ENCODE measurements at places on chromosomes 16 and 17. TPM values are rescaled to one million over a fixed set of nuclear protein-coding genes. Genes with fewer than 3 reads are reported as not detected.

IL17C gene
- not detected for polyA plus RNA-seq

CAPNS2 gene
- polyA plus RNA-seq, result not detected

SLC25A10 gene
- 3.2 TPM for polyA plus RNA-seq

DNA sequence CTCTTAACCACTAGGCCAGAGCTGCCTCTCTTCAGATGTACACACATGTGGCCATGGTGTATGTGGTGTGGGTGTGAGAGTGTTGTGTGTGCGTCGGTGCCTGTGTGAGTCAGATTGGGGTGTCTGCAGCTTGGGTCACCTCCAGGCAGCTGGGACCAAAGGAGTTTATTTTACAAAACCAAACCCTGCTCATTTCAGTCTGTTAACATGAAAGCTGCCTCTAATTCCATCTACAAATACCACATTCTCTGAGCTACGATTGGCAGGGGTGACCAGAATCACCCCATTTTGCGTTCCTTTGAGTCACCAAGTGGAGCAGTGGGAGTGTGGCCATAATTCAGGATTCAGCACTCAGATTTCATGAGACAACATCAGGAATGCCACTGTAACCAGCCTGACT lies 105.3 kb downstream of the IRX5 start:
- DNase-seq, result no peak
- no peak overlapping the region for H3K4me3 ChIP-seq
- no peaks in the 10 kb centered on the region for H3K36me3 ChIP-seq
- H3K4me1 ChIP-seq, result no peaks in the 10 kb centered on the region
- H3K27ac ChIP-seq, result no peak overlapping the region

DNA sequence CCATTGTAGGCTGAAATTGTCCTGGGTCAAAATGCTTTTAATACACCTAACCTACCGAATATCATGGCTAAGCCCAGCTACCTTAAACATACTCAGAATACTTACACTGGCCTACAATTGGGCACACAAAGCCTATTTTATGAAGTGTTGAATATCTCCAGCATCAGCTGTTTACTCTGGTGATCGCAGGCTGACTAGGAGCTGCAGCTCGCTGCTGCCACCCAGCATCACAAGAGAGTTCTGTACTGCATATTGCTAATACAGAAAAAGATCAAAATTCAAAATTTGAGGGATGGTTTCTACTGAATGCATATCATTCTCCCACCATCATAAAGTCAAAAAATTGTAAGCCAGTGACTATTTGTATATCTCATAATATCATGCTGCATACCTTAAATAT lies 55.3 kb downstream of the ULK2 start:
- no peaks in the 10 kb centered on the region for H3K4me1 ChIP-seq
- no peak overlapping the region for H3K4me3 ChIP-seq
- H3K27ac ChIP-seq, result no peak overlapping the region
- peak; percentile 9 for DNase-seq

- no peak overlapping the region for H3K4me3 ChIP-seq
- H3K4me1 ChIP-seq, result peaks cover 10% of the 10 kb centered on the region
- no peaks in the 10 kb centered on the region for H3K36me3 ChIP-seq
- no peak overlapping the region for H3K27ac ChIP-seq
Observed at GRCh38 chr16:46607529-46607928, 13.7 kb downstream of the SHCBP1 start.

DNA sequence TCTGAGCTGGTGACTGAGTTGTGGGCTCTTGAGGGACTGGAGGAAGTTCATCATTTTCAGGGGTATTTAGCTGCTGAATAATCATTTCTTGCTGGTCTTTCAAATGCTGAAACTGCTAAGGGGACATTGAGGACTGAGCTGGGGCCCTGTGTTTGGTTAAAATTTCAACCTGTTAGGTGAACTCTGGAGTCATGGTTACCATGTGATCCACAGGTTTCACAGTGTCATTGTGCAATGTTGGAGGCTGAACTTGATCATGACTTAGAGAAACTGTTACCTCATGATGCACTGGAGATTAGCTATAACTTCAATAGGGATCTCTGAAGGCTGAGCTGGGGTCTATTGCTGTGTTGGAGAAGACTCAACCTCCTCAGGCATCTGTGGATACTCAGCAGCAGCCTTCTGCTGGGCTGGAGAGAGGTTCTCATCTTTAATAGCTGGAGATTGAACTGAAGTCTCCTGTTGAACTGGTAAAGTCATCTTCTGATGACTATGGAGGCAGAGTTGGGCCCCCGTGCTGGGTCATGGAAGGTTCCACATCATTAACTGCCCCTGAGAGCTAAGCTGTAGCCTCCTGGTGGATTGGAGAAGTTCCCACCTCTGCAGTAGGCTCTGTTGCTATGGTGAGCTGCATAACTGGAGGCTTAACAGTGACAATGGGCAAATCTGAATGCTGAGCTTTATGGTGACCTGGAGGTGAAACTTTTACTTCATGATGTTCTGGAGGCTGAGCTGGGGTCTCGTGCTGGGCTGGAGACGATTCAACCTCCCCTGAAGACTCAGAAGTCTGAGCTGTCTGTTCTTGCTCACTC lies 15.2 kb downstream of the RDM1 start:
- H3K27ac ChIP-seq, result no peak overlapping the region
- H3K4me1 ChIP-seq, result peaks cover 7% of the 10 kb centered on the region
- H3K4me3 ChIP-seq, result no peak overlapping the region
- no peaks in the 10 kb centered on the region for H3K27me3 ChIP-seq
- no peak for DNase-seq
- no peaks in the 10 kb centered on the region for H3K36me3 ChIP-seq

GRCh38 chr17:31156326-31156725 lies 61.5 kb downstream of the NF1 start:
- peaks cover 14% of the 10 kb centered on the region for H3K4me1 ChIP-seq
- no peak overlapping the region for H3K4me3 ChIP-seq
- no peak overlapping the region for H3K27ac ChIP-seq
- no peaks in the 10 kb centered on the region for H3K36me3 ChIP-seq
- DNase-seq, result no peak

DNA sequence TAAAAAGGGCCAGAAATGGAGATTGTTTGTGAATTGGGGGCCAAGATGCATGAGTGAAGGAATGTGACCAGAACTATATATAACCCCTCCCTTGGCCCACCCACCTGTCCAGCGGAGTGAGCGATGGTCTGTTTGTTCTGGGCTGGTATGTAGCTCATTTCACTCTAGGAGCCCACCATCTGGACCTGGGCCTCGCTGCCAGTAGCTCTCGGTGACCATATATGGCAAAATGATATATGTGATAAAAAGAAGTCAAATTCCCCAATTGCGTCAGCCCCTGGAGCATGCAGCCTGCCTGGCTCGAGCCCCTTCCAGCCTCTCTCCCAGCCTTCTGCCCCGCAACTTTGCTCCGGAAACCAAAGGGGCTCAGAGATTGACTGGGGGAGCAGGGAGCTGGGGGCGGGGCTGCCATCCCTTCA lies 47.3 kb downstream of the CCDC42 start:
- H3K4me1 ChIP-seq, result no peaks in the 10 kb centered on the region
- H3K4me3 ChIP-seq, result no peak overlapping the region
- DNase-seq, result no peak
- H3K36me3 ChIP-seq, result no peaks in the 10 kb centered on the region

DNA sequence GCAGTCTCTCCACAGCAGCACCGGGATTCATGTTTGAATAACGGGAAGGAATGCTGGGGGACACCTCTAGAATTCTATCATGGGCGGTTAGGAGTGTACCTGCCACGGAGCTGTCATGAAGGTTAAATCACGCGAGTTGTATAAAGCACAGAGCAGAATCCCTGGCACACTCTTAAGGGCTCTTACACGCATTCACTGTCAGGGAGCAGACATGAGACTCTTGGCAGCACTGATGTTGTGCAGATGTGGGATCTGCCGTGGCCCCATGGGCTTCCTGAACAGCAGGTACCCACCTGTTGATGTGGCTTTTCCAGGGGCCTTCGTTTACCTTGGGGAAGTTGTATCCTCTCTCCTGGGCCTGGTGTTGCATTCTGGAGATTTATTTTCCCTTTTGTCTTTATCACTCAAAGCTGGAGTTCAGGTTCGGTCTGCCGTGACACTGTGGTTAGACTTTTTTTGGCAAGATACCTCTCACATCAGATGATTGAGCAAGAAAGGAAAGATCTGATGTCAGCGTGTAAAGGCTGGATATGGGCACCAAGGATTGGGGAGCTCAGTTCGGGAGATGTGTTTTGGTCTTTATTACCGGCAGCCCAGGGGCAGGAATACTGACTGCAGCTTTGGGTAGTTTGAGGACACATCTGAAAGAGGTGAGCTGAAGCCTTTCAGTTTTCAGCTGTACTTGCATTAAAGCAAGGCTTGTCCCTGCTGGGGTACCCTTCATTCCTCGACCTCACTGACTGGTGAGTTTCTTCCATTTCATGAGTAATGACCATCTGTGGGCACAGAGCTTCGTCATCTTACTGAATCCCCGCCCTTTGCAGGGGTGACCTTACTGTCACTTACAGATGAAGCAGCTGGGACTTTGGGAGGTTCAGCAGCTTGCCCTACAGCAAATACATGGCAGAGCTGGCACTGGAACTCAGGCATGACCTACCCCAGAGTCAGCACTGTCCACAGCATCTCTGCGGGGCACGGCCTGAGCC lies 19.3 kb downstream of the KNOP1 start:
- no peaks in the 10 kb centered on the region for H3K27me3 ChIP-seq
- no peak overlapping the region for H3K27ac ChIP-seq
- H3K4me1 ChIP-seq, result peaks cover 46% of the 10 kb centered on the region
- H3K4me3 ChIP-seq, result no peak overlapping the region
- peaks cover 13% of the 10 kb centered on the region for H3K36me3 ChIP-seq

GRCh38 chr17:50448643-50449042 lies 20.0 kb downstream of the CHAD start:
- H3K27ac ChIP-seq, result no peak overlapping the region
- no peaks in the 10 kb centered on the region for H3K36me3 ChIP-seq
- no peak for DNase-seq
- H3K27me3 ChIP-seq, result no peaks in the 10 kb centered on the region
- no peak overlapping the region for H3K4me3 ChIP-seq

- no peak overlapping the region for H3K27ac ChIP-seq
- H3K4me1 ChIP-seq, result no peaks in the 10 kb centered on the region
- DNase-seq, result no peak
- peaks cover 68% of the 10 kb centered on the region for H3K36me3 ChIP-seq
Observed at GRCh38 chr16:27498031-27498825, 51.5 kb downstream of the GTF3C1 start.
